Eye (tissue), 1 donor: ENCODE measurements at places on chromosomes 7 and 10.

DNA sequence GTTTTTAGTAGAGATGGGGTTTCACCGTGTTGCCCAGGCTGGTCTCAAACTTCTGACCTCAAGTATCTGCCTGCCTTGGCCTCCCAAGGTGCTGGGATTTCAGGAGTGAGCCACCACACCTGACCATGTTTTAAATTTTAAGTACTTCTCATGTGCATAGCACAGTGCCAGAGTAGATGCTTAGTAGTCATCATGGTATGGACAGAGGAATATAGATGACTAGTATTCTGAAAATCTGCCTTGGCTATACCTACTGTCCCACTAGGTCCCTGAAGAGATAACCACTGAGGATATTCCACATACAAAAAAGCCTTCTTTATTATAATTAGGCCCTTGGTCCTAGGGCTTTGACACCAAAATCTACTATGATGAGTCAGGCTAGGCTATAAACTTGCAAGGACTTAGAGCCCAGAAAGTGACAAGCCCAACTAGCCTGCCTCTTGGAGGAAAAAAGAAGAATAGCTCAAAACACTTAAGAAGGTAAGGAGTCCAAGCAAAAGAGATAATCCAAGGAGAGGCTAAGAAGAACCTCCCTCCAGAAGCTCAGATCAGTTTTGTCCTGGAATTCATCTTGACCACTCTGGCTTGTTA lies 34.0 kb downstream of the LUC7L2 start:
- no peak for DNase-seq

GRCh38 chr10:70359017-70359550 lies 23.3 kb downstream of the LRRC20 start:
- DNase-seq = no peak

- DNase-seq = peak; percentile 83
Observed at GRCh38 chr7:108132551-108133265, 2.5 kb upstream of the LAMB4 start.

GRCh38 chr7:155007947-155008346 lies 5.0 kb upstream of the PAXIP1 start:
- peak; percentile 34 for DNase-seq

DNA sequence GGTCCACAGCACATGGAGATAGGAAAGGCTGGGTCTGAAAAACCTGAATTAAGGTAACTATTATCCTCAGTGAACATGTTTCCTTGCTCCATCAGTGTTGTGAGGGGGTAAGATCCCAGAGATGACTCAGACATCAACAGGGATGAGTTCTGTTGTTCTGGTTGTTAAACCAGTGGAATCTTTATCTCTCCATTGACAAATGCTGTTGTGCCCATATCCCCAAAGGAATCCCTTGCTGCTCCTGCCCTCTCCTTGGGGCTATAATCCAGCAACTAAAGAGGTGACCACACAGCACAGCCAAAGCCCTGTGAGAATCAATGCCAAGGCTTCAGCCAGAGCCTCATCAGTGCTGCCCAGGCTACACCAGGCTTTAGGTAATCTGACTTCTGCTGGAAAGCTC lies 113.4 kb downstream of the JAZF1 start:
- DNase-seq = no peak
